Tibial nerve (tissue), 4 donors: ENCODE measurements at places on chromosomes 3 and 15.

GRCh38 chr3:161770484-161771386 lies 274.1 kb downstream of the OTOL1 start:
- DNase-seq: no peak

GRCh38 chr3:165440380-165440779 lies 244.2 kb upstream of the SLITRK3 start:
- DNase-seq: no peak

DNA sequence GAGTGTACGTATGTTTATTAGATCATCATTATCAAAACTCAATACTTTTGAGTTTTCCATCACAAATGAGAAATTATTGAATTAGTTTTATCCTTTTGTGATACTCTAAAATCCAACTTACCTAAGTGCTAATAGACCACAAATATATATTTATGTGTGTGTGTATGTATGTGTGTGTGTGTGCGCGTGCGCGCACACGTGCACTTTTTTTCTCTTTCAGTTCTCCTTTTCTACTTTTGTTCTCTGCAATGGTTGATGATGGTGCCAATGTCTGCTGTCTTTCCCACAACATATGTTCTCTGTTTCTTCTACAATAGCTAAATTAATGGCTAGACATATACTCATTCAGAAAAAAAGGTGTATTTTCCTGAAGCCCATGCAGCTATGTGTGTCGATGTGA lies 571.6 kb upstream of the ARPP21 start:
- no peak for DNase-seq

DNA sequence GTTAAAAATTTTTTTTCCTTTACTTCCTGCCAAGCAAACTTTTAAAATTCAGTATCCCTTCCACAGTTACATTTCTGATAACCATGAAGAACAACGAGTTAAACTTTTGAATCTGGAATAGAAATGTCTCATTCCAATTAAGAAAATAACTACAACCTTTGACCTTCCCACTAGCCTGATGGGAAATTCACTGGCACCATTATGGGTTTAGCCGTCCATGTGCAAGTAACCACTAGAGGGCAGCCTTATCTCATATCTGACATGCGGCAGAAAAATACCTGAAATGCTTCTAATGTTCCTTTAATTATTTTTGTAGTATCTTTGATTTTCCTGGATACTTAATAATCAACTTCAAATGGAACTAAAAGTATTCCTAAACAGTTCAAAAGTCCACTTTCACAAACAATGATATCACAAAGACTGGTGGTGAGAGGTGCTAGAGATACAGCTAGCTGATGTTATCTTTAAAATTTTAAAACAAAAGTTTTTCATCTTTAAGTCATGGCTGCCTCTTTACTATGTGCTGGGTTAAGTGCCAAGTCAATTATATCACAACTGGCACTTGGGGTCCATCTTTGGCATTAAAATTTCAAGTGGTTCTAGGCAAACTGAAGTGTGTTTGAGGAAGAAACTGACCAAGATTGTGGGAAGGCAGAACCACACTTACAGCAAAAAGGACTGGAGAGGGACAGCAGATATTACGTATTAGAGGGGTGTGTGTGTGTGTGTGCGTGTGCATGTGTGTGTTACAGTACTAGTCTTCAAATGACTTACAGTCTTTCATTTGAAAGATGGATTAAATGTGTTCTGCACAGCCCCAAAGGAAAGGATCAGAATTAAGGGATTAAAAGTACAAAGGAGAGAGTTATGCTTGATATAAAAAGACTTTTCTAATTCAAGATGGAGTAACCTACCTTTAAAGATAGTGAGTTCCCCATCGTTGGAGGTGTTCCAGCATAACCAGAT lies 107.1 kb upstream of the ICE2 start:
- DNase-seq: peak; percentile 83

DNA sequence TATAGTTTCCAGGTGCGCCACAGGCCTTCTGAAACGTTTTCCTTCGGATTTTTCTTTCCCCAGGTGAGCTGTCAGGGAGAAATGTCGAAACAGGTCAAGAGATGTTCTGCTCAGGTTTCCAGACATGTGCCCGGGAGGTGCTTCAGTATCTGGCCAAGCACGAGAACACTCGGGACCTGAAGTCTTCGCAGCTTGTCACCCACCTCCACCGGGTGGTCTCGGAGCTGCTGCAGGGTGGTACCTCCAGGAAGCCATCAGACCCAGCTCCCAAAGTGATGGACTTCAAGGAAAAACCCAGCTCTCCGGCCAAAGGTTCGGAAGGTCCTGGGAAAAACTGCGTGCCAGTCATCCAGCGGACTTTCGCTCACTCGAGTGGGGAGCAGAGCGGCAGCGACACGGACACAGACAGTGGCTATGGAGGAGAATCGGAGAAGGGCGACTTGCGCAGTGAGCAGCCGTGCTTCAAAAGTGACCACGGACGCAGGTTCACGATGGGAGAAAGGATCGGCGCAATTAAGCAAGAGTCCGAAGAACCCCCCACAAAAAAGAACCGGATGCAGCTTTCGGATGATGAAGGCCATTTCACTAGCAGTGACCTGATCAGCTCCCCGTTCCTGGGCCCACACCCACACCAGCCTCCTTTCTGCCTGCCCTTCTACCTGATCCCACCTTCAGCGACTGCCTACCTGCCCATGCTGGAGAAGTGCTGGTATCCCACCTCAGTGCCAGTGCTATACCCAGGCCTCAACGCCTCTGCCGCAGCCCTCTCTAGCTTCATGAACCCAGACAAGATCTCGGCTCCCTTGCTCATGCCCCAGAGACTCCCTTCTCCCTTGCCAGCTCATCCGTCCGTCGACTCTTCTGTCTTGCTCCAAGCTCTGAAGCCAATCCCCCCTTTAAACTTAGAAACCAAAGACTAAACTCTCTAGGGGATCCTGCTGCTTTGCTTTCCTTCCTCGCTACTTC lies 3.8 kb downstream of the BHLHE40 start:
- DNase-seq: no peak

DNA sequence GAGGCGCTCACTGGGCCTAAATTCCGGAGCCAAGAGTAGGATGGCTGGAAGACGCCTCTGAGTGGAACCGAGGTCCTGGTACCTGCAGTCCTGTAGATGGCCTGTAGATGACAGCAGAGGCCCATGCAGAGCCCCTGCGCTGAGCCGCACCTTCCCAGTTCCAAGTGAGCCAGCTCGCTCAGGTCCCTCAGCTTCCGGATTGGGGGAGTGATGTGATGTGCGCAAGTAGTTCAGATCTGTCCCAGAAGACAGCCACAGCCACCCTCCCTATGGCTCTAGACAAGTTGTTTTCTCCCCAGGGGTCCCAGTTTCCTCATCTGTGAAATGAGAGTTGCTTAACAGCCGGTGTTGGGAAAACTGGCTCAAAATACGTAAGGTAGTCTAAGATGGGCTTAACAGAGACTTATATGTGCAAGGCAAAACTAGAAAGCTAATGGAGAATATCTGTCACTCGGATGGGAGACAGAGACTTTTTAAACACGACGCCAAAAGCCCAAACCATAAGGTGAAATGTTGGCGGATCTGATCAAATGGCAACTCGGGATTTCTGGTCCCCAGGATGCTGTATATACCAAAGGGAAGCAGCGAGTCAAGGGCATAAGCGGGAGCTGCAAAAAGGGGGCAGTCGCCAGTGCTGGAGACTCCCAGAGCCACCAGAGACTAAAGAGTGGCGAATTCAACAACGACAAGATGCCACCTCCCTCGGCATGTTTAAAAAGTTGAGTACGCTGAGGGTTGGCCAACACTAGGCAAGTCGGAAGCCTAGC lies 765 bp upstream of the MAPKAPK3 start:
- peak; percentile 59 for DNase-seq

- DNase-seq: no peak
Observed at GRCh38 chr3:103055021-103055520, 620.3 kb downstream of the ZPLD1 start.
